NCI-H82 (cell line): ENCODE measurements at places on chromosomes 3 and 15.

DNA sequence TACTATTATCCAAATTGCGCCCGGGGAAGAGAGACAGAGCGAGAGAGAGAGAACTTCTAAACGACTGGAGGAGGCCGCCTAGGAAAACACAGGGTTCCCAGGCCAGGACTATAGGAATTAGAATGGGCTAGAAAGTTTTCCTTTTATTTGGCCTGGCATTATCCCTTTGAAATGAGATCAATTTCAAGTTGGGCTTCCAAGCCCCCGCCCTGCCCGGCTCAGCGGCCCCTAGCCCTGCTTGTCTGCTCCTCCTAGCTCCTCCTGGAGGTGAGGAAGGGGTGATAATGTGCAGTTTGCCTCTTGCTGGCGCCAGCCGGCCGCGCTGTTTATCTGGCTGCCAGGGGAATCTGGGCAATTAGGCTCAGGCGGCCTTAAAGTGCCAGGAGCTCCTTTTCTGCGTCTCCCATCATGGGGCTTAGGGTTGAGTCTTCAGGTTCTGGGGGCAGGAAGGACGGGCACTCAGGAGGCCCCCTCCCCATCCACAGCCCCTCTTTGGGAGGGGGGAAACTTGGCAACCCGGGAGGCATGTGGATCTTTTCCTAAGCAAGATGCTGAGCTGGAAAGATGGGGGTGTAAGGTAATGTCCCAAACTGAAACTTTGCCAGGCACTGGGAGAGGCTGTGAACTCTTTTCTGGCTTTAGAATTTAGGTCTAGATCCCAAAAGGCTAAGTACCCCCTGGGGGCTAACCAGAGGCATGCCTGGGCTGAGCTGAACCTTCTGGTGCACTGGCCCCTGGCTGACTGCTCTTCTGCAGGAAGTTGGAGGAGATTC, 5.5 kb downstream of the SMAD6 start:
- peak; percentile 93 for DNase-seq

- DNase-seq: peak; percentile 67
Observed at GRCh38 chr3:22245811-22246583, 495.0 kb upstream of the ZNF385D start.

GRCh38 chr3:122982216-122983185, 45.1 kb downstream of the SEMA5B start:
- DNase-seq: peak; percentile 77

GRCh38 chr3:110568246-110568645, 503.4 kb upstream of the NECTIN3 start:
- DNase-seq: no peak

- peak; percentile 99 for DNase-seq
Observed at GRCh38 chr3:144128108-144128892, 156.7 kb downstream of the DIPK2A start.

GRCh38 chr15:93052090-93052879, 36.7 kb downstream of the RGMA start:
- no peak for DNase-seq

- peak; percentile 95 for DNase-seq
Observed at GRCh38 chr15:68584756-68585573, 6.2 kb downstream of the CORO2B start.

DNA sequence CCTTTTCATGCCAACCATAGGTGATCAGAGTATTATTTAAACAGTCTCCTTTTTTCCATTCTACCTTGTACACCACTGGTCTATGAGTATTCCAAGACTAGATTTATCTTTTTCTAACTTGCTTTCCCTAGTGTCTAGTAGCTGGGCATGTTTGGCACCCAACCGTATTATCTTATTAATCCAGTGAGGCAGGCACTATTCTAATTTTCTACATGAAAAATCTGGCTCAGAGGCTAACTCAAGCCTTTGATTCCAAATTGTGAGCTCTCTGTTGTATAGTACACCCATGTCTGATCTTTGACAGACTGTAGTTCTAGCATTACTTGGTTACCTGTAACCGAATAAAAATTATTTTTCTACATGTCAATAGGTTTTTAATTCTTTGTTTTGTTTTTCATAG, 76.7 kb upstream of the PLXND1 start:
- no peak for DNase-seq

GRCh38 chr3:13878281-13879101, 1.4 kb downstream of the WNT7A start:
- DNase-seq: peak; percentile 34

GRCh38 chr15:74504836-74505235, 36.2 kb upstream of the ARID3B start:
- DNase-seq: no peak

DNA sequence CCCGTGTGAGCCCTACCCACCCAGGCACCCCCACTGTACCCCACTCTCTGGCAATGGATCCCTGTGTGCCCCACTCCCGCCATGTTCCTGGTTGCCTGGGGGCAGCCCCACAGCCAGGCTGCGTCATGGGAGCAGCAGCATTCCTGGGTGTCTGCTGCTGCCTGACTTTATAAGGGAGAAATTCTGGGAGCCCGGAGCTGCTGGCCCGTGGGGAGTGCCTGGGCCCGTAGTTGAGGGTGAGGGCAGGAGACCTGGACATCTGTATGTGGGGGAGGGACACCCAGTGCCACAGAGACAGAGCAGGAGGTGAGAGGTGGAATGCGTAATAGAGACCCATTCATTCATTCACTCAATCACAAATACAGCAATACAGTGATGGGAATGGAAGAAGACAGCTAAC, 15.1 kb downstream of the CSPG4 start:
- DNase-seq: no peak

DNA sequence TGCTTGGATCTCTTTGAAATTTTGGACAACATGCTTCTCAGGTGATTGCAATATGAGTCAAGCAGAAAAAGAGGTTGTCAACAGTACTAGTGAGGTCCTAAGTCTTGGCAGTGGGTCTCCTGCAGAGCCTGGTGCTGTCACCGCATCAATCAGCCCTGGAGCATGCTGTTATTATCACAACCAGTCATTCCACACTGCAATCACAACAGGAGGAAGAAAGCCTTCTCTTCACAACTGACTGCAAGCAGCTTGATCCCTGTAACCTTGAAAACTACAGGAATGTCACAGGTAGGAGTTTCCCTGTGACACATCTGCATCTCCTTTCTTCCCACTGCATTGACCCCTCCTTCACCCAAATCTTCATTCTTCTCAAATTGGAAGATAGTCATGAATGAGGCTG, 451.1 kb upstream of the ATP11B start:
- no peak for DNase-seq

GRCh38 chr3:52380023-52380422, 63.9 kb downstream of the DNAH1 start:
- DNase-seq: no peak

GRCh38 chr3:53162672-53163443, 1.8 kb downstream of the PRKCD start:
- no peak for DNase-seq

- no peak for DNase-seq
Observed at GRCh38 chr3:32885283-32885901, 66.1 kb upstream of the CCR4 start.

GRCh38 chr3:11570789-11571495, 72.8 kb downstream of the VGLL4 start:
- no peak for DNase-seq

DNA sequence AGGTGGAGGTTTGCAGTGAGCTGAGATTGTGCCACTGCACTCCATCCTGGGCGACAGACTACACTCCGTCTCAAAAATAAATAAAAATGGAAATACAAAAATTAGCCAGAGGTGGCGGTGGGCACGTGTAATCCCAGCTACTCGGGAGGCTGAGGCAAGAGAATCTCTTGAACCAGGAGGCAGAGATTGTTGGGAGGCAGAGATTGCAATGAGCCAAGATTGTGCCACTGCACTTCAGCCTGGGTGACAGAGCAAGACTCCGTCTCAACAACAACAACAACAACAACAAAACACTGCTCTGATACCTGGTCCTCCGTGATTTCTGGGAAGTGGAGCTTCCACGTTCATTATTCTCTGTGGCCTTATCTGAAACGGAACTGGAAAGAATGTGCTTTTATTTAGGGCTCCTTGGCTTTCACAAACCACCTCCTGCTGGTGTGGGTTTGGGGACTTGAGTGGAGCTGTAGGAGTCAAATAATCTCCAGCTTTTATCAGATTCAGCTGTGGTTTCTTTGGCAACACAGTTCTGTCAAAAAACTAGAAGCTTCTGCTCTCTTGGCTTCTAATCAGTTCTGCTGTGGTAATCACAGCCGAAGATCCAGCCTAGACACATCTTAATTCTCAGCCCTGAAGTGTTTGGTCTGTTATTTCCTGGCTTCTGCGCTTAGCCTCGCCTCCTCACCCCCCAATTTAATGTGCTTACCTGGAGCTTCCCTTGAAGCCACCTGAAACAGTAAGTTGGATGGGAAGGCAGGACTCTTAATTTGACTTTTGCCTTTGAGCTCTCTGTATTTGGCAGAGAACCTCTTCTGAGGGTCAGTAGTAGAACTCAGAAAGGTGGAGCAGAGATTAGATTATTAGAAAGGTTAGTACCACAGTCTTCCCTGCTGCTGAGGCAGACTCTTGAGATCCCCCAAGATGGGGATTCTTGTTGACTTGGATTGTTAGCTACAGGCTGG, 21.4 kb downstream of the IRAK2 start:
- no peak for DNase-seq

- DNase-seq: no peak
Observed at GRCh38 chr3:136149667-136150066, 46.5 kb downstream of the MSL2 start.

DNA sequence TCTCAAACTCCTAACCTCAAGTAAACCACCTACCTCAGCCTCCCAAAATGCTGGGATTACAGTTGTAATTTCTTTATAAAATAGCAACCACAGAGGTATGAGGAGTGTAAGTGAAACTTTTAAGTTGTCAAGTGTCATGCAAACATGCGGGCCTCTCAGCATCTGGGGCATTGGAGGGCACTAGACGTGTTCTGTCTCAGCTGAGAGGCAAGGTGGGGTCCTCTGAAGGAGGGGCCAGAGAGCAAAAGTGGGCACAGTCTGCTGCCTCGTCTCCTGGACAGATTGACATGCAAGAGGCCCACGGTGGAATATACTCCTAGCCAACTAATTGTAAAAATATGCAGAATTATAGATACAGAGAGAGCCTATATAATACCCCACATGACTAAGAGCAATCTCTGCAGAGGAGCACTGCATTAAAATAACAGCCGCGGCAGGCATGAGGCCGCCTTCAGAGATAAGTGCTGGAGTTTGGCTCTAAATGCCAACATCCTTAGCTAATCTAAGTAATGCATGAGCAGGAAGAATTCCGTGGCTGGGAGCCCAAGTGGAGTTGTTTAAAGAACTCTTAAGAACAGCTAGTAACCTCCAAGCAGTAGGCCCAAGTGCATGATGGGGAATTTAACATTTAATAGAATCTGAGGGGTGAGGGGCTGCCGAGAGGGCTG, 87.8 kb upstream of the RNU6-1 start:
- DNase-seq: peak; percentile 13

- DNase-seq: peak; percentile 68
Observed at GRCh38 chr3:19885468-19885867, 48.5 kb downstream of the EFHB start.

GRCh38 chr3:94616833-94617232, 554.0 kb downstream of the NSUN3 start:
- no peak for DNase-seq

DNA sequence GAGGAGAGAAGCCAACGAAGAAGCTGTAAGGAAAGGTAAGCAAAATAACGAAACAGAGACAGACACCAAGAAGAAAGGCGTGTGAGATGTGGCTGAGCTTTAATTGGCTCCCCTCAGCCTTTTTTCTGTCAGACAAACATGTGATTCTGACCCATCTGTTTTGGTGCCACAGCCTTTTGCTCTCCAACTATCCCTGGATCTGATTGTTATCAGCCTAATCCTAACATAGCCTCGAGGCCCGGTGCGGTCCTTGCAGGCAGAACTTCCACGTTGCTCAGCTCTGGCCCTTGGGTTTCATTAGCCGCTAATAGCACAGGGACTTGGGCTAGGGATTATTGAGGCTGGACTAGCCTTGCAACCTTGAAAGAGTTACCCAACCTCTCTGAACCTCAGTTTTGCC, 57.9 kb upstream of the CACNA2D3 start:
- DNase-seq: no peak

GRCh38 chr3:149523512-149524299, 49.2 kb downstream of the TM4SF4 start:
- DNase-seq: no peak

GRCh38 chr3:8336456-8336855, 165.2 kb upstream of the LMCD1 start:
- no peak for DNase-seq

GRCh38 chr15:47412136-47412535, 305.2 kb upstream of the SEMA6D start:
- DNase-seq: peak; percentile 95
